ENCODE measurements at places on chromosomes 2 and 18. TPM values are rescaled to one million over a fixed set of nuclear protein-coding genes. Genes with fewer than 3 reads are reported as not detected.

The OSR1 gene
- total RNA-seq = 8.0 TPM

DNA sequence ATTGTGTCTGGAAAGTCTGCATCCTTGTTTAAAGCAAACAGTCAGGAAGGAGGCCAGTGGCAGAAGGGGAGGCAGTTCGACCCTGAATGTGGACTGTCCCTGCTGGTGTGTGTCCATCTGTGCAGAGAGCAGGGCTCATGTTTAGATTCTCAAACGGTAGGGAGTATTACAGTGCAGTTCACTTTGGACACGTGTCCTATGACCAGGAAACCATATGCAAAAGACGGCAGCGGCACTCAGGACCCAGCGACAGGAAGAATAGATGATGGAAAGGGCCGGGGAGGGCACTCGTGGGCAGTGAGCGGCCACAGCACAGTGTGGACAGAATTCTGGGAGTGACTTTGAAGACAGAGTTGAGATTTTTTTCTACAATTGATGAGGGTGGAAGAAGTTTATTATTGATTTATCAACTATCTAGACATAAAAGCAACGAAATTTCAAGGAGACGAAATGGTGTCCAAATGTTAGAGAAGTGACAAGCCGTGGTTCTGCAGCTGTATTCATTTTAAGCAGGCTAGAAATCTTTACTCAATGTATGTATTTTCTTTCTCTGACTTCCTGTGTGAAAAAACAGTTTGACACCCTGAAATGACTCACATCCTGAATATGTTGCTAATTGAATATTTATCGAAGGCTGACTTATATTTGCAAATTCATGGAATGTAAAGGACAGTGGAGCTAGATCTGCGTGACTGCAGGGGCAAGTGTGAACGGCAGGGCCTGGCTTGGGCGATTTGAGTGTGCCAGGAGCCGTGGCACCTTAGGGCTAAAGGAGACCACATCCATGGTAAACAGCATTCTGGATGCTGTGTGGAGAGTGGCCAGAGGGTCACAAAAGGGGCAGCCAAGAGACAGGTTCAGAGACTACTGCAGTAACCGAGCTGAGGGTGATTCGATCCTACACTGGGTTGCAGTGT, 214.2 kb downstream of the PTGR3 start:
- H3K4me3 ChIP-seq = no peak overlapping the region
- DNase-seq = no peak
- no peaks in the 10 kb centered on the region for H3K27me3 ChIP-seq
- H3K36me3 ChIP-seq = no peaks in the 10 kb centered on the region
- no peaks in the 10 kb centered on the region for H3K4me1 ChIP-seq
- no peak overlapping the region for H3K27ac ChIP-seq

DNA sequence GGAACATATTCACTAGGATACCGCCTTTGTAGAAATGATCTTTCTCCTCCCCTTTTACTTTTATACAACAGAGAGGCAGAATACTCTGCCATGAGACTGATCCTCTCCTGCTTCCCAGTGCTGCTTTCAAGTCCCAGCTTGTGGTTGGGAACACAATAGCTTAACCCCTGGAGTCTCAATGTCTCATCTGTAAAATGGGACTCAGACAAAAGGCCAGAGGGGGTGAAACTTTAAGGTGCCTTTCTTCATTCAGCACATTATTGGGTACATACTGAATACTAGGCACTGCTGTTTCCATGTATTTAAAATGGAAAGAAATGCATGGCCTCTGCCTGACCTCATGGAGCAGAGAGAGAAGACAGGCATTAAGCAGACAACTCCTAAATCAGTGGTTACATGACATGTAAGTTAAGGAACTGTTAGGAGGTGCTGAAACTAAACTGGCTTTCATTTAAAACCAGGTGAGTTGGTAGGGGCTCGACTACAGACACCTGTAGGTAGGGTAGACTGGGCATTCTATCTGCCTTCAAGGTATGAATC, 53.8 kb downstream of the MAP4K4 start:
- no peak overlapping the region for H3K4me3 ChIP-seq
- H3K36me3 ChIP-seq = no peaks in the 10 kb centered on the region
- H3K4me1 ChIP-seq = peaks cover 24% of the 10 kb centered on the region
- DNase-seq = no peak
- H3K27me3 ChIP-seq = no peaks in the 10 kb centered on the region

- no peak for DNase-seq
- H3K4me1 ChIP-seq = no peaks in the 10 kb centered on the region
- no peaks in the 10 kb centered on the region for H3K36me3 ChIP-seq
- H3K27me3 ChIP-seq = no peaks in the 10 kb centered on the region
Observed at GRCh38 chr18:13235981-13236380, 17.4 kb downstream of the LDLRAD4 start.

DNA sequence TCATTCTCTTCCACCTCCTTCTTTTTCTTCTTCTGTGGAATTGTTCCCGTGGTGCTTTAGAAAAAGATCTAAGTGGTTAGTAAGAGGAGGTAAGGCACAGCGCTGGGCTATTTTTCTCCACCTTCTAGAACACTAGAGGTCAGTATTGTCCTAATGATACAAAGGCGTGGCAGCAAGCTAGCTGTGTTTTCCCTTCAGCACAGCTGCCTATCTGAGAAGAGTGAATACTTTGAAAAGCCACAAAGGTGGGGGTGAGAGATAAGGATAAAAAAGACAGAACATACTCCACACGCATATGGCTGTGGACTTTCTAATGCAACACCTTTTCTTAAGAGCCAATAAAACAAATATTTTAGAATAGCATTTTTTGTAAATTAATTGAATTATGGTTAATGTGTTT, 2.1 kb downstream of the CNTNAP5 start:
- H3K27me3 ChIP-seq = no peaks in the 10 kb centered on the region
- no peaks in the 10 kb centered on the region for H3K4me1 ChIP-seq
- H3K36me3 ChIP-seq = no peaks in the 10 kb centered on the region
- DNase-seq = no peak
- H3K4me3 ChIP-seq = no peak overlapping the region

Measured in ovary (tissue), 10 donors.